GM04504 (cell line): ENCODE measurements at places on chromosomes 3 and 15.

DNA sequence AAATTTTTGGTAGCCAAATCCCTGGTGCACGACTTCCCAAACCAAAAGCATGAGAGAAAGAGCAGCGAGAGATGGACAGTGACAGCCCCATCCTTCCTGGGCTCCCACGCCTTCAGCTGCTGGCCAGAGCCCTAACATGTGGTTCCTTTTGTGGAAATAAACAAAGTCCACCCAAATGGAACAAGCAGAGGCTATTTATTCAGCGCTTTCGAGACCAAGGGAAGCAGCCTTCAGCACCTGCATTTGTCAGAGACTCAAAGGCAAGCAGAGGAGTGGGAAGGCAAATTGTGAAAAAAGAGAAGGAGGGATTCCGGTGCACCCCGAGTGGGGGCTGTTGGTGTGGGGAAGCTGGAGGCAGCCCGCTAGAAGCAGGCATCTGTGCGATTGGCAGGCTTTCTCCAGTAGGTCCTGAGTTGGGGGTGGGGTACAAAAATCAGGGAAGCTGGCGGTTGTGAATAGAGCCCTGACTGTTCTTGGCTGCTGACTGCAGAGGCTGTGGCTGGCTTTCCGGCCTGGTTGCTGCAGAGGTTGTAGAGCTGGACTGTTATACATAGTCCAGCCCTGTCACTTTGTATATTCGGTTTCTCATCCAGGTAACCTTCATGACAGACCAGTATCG, 427.2 kb downstream of the OCA2 start:
- no peak for DNase-seq

DNA sequence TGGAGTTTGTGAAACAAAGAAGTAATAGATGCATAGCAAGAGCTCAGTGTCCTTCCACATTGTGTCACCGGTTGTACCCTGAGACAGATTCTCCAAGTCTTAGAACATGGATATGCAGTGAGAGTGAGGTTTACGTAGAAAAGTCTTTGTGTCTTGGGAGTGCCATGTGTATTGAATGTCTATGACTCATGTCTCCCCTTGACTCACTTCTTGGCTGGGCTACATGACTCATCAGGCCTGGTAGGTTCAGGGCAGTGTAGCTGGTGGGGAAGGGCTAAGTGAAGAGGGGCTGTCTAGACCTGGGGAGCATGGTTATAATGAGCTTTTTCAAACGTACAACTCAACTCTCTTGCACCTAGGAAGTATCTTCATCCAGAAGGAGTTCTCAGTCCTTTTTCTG, 167.4 kb downstream of the GAP43 start:
- DNase-seq: peak; percentile 77

GRCh38 chr3:159632851-159633250, 355.8 kb upstream of the IL12A start:
- no peak for DNase-seq

GRCh38 chr3:186068243-186068552, 40.7 kb downstream of the ETV5 start:
- DNase-seq: no peak

GRCh38 chr3:178623666-178624255, 87.5 kb downstream of the KCNMB2 start:
- DNase-seq: no peak

- DNase-seq: no peak
These were observed 37.8 kb upstream of the CSPG4 start for GRCh38 chr15:75750261-75751050.

DNA sequence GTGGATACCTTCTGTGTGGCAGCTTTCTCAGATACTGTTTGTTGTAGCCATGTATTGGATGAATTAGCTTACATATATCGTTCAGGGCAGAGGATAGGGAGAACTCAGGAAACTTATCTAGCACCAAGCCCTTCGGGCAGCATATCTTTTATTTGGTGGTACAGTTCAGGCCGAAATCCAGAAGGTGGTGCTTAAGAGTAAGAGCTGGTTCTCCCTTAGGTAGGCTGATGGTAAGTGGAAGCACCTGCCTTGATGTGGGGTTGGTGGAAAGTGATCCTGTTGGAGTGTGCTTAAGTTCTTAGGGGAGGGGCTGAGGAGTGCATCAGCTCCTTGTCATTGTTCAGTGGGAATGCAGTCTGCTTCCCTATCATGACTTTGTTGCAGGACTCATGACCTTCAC, 187.5 kb downstream of the DOCK3 start:
- DNase-seq: no peak

- no peak for DNase-seq
These were observed 21.4 kb downstream of the BMF start for GRCh38 chr15:40087068-40087810.

DNA sequence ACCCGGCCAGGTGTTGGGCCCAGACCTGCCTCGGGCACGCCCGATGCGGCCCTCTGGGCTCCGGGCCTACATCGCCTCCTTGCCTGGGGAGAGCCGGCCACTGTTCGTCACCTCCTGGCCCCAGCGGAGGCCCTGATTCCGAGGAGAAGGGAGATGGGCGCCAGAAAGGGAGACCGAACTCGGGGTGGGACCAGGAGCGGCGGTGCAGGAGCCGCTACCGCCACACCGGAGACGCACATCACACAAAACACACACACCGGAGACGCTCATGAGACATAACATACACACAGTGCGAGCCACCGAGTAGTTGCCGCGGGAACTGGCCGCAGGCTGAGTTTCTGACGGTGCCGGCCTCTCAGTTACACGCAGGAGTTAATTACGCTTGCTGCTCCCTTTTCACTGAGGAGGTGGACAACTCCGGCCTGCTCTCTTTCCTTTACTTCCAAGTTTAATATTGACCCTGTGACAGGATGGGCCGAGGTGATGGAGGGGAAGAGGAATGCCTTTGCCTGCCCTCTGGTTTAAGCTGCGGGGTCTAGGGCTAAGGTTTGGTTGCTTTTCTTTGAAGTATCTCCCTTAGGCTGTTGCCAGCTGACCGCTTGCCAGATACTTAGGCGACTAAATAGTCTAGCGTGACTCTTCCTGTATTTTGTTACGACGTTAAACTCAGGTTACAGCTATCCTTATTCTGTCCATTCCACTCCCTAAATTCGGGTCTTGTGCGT, 570 bp downstream of the PCNP start:
- peak; percentile 34 for DNase-seq
